Stimulated activated CD4-positive, alpha-beta T cell treated with anti-CD3 and anti-CD28 coated beads, Interleukin-1b, Interleukin-23, amount 100 ng/mL, for 4 hours (primary cell): ENCODE measurements at places on chromosomes 1 and 21.

DNA sequence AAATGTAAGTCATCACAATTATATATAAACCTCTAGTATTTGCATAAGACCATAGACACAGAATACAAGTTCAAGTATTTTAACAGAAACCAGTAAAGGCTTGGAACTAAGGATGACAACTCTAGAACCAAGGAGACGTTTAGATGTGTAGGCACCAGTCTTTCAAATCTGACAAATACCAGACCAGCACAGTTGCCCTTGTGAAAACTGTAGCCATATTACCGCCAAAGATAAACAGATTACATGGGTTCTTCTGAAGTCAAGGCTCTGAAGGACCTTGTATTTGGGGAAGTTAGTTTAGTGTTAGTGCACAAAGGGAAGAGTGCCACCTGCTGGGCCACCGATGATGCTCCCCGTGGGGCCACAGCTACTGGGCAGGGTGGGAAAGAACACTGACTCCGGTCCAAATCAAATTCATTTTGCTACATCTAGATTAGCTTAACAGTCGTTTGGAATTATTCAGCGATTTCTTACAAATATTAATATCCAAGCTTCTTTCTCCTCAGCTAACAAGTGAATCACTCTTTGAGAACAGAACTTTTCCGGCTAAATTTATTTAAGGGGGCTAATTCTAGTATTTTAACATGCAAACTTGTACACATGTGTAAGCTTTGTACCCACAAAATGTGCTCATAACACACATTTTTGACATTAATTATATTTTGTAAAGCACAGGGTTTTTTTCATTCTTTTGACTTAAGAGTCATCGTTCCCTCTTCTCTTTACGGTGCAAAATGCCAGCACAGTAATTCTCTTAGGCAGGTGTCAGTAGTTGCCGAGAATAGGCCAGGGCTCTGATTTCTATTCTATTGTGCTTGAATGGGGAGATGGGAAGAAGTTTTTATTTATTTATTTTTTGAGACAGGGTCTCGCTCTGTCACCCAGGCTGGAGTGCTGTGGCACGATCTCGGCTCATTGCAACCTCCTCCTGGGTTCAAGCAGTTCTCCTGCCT lies 8.0 kb upstream of the NIBAN1 start:
- peak; percentile 65 for DNase-seq

DNA sequence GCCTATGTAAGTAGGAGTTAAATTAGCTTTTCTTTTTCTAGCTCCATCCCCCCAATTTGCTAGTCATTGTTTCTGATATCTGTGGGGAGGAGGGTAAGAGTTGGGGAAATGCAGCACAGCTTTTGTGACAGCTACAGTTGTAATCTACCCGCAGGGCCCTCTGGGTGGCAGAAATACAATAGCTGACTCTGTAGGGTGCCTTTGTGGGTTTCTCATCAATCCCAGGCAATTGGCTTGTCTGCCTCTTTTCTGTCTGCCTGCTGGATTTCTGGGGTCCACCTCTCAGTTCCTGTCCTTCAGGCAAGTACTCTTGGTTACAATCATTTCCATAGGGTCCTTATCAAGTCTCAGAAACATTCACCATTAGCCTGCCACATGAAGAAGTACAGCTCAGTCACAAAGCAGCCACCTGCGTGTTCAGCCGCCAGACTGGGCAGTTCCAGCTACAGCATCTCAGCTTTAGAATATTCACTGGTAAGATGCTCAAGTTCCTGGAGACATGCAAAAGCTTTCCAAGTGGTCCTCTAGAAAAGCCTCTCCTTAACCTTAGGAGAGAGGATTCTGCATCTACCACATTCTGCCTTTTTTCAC lies 19.2 kb upstream of the SLC44A5 start:
- DNase-seq, result no peak

DNA sequence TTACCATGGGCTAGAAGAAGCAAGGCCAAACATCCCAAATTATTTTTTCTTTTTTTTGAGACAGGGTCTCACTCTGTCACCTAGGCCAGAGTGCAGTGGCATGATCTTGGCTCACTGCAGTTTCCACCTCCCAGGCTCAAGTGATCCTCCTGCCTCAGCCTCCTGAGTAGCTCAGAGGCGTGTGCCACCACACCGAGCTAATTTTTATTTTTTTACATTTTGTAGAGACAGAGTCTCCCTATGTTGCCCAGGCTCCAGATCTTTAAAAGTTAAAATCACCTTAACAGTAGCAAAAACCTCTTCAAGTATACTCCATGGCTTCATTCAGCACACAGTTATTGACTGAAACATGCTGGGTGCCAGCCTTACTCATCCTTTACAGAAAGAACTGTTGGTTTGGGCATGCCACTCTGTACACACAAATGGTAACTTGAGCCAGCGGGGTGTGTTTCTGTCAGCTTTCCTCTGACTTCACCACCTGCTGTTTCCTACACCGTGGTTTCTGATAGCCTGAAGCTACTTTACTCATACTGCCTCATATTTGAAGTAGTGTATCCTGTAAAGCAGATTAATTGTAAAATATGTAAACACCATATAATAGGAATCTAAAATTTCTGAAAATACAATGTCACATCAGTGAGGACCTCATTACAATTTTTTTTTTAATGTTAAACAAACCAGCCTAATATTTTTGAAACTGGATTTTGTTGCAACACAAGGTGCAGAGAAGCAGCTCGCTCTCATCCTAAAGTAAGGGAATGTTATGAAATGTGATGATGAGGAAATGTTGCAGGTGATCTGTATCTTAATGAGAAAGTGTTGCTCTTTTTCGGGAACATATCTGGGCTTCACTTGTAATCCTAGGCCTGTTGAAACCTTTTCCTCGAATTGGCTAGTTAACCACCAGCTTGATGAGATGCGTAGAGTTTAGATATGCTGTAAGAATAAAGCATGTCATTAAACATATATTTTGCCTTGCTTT lies 113.9 kb downstream of the ATP5PO start:
- DNase-seq, result no peak

- no peak for DNase-seq
Observed at GRCh38 chr1:234661317-234661928, 51.4 kb upstream of the IRF2BP2 start.

DNA sequence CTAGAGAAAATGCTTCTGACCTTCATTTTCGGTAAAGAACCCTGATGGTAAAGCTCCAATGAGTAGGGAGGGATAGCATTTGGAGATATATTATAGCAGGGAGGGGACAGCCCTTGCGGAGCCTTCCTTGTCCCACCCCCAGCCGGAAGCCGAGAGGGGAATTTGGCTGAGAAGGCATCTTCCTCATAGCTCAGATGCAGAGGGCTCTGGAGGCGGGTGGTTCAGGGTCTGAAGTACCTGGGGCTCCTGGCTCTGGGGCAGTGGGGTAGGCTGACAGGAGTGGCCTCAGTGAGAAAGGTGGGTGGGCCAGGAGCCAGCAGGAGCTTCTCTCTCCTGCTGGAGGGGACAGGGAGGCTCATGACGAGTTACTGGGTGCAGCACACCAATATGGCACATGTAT lies 88.0 kb upstream of the IFFO2 start:
- DNase-seq, result no peak

DNA sequence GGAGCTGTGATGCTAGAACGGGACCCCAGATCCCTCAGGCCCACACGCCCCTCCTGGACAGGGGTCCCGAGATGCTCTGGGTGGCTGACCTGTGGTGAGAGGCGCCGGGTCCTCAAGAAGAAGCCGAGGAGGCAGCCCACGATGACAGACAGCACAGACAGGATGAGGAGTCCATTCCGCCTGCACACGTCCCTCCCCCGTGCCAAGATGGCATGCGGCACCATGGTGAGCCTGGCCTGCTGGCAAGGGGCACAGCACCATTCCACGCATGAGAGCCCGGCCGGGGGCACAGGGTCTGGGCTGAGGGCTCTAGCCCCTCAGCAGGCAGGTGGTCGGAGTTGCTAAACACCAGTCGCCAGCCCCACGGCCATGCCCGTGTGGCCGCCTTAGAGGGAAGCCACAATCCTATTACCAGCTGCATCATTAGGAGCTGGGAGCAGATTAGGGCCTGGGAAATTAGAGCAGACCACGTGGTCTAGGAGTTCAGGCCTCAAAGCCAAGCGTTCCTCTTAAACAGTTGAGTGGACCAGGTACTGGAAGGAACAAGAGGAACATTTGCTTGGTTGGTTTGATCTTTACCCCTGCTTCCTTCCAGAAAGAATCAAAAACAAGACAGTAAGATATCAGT lies at the start of gene SLC1A7:
Gene SLC1A7 (minus strand): TSS at position 413 of the 628 bp plus-strand sequence. CDS start 189 bp downstream, at position 224.
- no peak for DNase-seq

DNA sequence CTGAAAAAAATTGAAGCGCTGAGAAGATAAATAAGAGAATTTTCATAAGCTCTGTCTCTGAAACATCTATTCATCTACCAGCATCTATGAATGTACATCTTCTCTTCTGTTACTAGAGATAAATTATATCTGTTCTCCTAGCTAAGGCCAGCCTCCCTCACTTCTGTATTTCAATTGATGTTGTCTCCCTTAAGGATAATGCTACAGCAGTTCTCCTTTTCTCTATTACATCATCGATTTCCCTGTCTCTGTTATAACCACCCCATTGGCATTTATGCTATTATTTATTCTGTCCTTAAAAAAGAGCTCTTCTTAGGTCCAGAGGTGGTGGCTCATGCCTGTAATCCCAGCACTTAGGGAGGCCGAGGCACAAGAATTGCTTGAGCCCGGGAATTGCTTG lies 42.9 kb upstream of the TMCO2 start:
- DNase-seq, result no peak

DNA sequence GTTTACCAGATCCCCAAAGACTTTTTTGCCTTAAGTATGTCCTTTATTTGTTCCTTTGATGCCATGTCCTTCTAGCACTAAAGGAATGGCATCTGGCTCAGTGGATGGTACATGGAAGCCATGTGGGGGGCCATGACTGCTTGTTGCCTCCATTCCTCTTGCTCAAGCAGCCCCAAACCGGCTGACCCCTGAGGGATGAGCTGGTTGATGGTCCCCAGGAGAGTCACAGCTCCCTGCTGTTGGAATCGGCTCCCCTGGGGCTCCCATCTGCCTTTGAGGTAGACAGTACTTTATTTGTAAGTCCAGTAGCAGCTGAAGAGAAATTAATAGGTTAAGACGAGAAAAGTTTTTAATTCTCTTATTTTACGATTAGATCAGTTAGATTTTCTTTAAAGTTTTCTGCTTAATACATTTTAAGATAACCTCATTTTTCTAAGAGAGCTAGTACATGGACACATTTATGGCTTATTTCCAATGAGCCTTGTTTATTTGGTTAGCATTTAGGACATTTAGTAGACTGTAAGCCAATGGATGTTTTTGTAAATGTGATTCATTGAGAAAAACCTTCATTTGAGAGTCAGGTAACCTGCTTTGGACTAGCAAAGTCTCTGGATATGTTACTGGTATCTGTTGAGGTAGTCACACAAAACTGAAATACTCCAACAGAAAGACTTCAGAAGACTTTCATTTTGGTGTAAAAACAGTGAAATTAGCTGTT lies 88.2 kb downstream of the CAMTA1 start:
- no peak for DNase-seq

GRCh38 chr1:153478692-153479618 lies 18.5 kb upstream of the S100A7 start:
- no peak for DNase-seq

GRCh38 chr1:248625971-248626370 lies 8.9 kb downstream of the OR2T11 start:
- DNase-seq, result no peak

DNA sequence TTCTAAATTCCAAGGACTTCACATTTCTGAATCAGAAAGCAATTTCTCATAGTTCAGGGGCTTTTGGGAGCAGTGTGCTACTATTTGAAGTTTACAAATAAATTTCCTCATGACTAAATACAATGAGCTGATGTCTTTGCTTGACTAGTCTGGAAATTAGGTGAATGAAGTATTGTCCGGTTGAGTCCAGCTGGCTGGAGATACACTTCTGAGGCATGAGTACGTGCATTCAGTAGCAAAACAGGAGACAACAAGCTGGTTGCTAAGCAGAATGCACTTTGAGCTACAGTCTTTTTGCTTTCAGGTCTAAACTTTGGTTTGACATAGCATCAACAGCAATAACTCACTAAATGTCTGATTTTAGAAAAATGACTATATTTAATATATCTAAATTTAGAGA lies 27.1 kb downstream of the ZNHIT6 start:
- DNase-seq, result no peak

- no peak for DNase-seq
Observed at GRCh38 chr1:45172764-45173163, 33.6 kb downstream of the ZSWIM5 start.

DNA sequence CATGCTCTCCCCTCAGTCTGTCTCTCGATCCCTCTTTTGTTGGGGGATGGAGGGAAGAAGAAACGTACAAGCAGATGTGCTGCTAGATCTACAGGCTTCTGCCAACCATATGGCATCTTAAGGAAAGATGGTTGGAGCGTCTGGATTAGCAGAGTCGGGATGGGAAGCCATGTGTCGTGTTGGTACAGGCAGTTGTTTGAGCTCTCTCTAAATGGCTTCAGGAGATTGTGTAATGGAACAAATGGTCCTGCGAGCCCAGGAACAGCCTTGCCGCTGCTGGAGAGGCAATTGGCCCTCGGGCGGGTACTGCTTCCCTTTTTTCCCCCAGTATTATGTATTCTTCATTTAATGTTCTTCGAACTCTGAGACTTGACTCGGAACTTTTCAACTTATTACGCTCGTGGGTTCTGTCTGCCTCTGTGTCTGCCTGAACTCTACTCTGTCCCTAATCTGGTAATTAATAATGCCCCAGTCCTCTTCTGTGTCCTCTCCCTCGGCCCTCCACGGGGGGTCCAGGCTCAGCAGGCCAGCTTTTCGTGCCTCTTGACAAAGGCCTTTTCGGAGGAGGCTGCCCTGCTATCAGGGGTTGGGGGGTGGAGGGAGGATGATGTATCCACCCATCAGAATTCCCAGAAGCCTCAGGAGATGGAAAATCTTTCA lies 215.3 kb downstream of the SDCCAG8 start:
- DNase-seq, result no peak

- DNase-seq, result no peak
Observed at GRCh38 chr1:87560137-87560536, 231.5 kb downstream of the LMO4 start.

- no peak for DNase-seq
Observed at GRCh38 chr1:84365225-84366221, 32.8 kb upstream of the DNASE2B start.

DNA sequence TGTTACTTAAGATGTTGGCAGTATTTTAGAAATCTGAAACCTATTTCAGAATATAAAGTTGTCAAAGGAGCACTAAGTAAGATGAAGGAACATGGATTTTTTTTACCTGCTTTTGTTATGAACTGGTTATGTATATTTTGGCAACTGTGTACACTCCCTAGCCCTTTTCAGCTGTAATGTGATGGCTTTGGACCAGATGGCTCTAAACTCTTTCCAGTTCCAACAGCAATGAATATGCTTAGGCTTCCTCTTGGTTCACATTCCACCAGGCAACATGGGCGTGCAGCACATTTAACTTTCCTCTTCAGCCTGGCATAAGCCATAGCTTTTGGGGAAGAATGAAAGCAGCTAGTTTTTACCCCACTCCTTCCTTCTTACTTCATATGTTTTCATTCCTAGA lies 95.6 kb upstream of the ADAMTS5 start:
- DNase-seq, result no peak

DNA sequence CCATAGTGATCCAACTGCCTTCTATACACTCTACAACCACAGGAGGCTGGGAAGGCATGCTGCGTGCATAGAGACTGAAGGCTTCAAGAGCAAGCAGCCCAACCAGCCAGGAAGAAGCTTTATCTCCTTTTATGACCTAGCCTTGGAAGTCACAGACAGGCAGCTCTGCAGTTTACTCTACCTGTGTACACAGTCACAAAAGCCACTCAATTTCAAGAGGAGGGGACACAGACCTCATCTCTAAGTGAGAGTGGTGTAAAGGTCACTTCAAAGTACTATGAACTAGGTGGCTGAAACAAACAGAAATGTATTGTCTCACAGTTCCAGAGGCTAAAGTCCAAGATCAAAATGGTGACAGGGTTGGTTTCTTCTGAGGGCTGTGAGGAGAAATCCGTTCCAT lies 69.6 kb upstream of the GJB5 start:
- DNase-seq, result no peak

- DNase-seq, result no peak
Observed at GRCh38 chr1:112563341-112563740, 54.6 kb downstream of the WNT2B start.
